Vagina (tissue), 2 donors: ENCODE measurements at places on chromosomes 2 and 18.

DNA sequence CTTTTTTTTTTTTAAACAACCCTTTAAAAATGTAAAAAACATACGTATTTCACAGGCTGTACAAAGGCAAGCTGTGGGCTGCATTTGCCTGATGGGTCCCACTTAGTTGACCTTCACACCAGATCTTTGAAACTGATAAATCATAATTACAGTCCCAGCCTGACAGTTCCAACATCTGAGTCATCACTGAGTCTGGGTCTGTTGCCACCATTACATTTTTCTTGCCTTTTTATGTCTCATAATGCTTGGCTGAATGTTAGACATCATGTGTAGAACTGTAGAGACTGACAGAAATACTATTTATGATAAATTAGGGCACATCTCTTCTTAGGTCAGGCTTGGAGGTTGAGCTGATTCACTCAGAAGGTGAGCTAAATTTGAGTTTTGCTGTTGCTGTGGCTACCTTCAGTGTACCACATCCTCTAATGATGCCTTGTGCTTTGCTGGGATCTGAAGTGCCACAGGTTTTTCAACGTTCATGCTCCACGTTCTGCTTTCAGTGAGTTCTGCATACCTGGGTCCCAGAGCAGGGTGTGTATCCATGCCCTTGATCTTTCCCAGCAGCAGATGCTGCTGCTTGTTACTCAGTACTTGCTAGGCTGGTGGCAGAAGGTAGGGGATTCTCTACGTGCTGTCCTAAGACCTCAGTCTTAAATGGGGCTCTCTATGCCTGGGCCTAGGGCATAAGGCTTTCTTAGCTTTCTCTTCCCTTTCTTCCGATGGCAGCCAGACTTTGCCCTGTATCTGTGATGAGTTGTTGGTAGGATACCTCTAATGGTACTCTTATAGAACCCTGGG lies 160.6 kb upstream of the SMAD7 start:
- H3K4me3 ChIP-seq, result no peak overlapping the region
- no peak overlapping the region for H3K27ac ChIP-seq
- no peaks in the 10 kb centered on the region for H3K36me3 ChIP-seq
- no peak for DNase-seq
- H3K27me3 ChIP-seq, result no peaks in the 10 kb centered on the region

- no peaks in the 10 kb centered on the region for H3K36me3 ChIP-seq
- H3K4me3 ChIP-seq, result no peak overlapping the region
- H3K27ac ChIP-seq, result no peak overlapping the region
- no peaks in the 10 kb centered on the region for H3K27me3 ChIP-seq
- no peaks in the 10 kb centered on the region for H3K4me1 ChIP-seq
Observed at GRCh38 chr2:30192314-30192713, 39.0 kb upstream of the LBH start.

DNA sequence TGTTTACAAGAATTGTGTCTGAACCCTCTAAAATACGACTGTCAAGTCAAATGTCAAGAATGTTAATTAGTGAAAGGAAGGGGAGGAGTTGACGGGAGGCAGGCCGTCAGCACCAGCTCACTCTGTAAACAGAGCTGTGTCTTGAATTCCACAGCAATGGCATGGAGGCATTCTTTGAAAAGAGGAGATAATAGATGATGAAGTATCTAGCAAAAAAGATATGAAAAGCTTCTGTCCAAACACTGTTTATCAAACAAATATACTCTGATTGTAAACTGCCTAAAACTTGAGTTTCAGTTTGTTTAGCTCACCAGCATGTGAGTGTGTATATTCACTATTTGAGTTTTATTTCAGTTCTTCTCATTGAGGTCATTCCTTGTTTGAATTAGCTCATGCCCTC lies 94.7 kb upstream of the CDC42EP3 start:
- no peak overlapping the region for H3K4me3 ChIP-seq
- DNase-seq, result no peak
- H3K27me3 ChIP-seq, result no peaks in the 10 kb centered on the region
- peak overlapping the region; percentile 23 for H3K27ac ChIP-seq

DNA sequence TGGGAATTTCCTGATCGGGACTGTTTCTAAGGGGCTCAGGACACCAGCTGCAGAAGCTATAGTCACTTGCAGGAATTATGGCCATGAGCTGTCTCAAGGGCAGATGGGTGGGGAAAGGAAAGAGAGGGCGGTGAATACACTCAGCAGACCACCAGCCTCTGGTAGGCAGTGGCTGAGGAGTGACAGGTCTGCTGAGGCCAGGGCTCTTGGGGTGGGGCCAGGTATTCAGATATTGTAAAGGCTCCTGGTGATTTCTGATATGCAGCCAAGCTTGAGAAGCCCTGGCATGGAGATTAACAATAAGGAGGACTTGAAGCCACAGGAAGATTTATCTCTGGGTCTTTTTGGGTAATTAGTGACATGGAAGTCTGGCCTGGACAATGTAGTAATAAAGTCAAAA lies 145.3 kb upstream of the AQP4 start:
- no peak overlapping the region for H3K27ac ChIP-seq
- H3K36me3 ChIP-seq, result no peaks in the 10 kb centered on the region
- no peak for DNase-seq
- no peaks in the 10 kb centered on the region for H3K27me3 ChIP-seq

DNA sequence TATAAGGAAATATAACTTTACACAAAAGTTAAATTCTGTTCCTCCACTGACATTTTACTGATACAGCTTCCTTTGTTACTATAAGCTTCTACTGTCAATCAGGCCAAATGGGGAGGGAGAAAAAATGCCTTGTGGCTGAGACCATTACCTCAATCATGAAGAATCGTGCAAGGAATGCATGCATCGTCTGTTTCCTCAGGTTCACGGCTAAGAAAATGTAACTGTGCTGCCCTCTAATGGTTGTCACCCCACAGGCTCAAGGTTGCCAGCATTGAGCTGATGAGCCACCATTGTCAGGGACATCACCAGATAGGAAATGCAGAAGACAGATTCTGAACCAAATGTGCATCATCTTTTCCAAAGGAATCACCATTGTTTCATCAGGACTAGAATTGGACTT lies 426.9 kb downstream of the CDH2 start:
- H3K27ac ChIP-seq, result no peak overlapping the region
- no peaks in the 10 kb centered on the region for H3K4me1 ChIP-seq
- H3K36me3 ChIP-seq, result no peaks in the 10 kb centered on the region
- DNase-seq, result no peak

- H3K36me3 ChIP-seq, result no peaks in the 10 kb centered on the region
- DNase-seq, result no peak
- H3K4me3 ChIP-seq, result no peak overlapping the region
- H3K4me1 ChIP-seq, result no peaks in the 10 kb centered on the region
Observed at GRCh38 chr2:36246320-36246990, 109.1 kb upstream of the CRIM1 start.

DNA sequence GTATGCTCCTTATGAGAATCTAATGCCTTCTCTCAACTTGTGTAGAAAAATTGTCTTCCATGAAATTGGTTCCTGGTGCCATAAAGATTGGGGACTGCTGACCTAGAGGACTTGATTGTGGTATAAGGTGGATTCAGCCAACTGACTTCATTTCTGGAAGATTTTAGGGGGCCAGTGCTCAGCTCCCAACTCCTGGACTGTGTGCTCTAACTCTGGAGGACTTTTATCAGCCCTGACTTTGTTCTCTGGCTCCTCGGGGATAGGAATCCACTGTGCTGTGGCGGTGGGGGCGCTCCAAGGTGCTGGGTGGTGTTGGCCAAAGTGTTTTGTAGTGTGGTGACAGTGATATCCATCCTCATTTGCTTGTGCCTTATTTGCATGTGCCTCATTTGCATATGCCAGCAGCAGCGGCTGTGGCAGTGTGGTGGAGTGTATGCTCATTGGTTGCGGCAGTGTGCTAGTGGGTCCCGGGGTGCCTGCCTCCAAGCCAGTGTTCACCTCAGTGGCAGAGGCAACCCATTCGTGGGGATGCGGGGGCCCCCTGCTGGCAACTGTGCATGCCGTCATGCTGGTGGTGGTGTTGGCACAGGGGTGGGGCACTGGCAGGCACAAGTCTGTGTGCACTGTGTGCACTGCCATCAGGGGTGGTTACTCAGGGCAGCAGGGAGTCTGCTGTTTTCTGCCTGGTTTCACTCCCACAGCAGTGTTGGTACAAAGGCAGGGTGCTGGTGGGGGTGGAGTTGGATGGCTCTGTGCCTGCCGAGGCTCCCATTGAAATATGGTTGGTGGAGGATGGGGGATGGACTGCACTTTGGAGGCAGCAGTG lies 19.6 kb downstream of the EHBP1 start:
- no peaks in the 10 kb centered on the region for H3K27me3 ChIP-seq
- H3K4me1 ChIP-seq, result peaks cover 23% of the 10 kb centered on the region
- no peaks in the 10 kb centered on the region for H3K36me3 ChIP-seq

GRCh38 chr2:238912916-238913875 lies 65.3 kb downstream of the TWIST2 start:
- H3K4me1 ChIP-seq, result peaks cover 14% of the 10 kb centered on the region
- H3K4me3 ChIP-seq, result no peak overlapping the region
- no peaks in the 10 kb centered on the region for H3K27me3 ChIP-seq
- peak overlapping the region; percentile 26 for H3K27ac ChIP-seq
- no peak for DNase-seq
- H3K36me3 ChIP-seq, result no peaks in the 10 kb centered on the region

GRCh38 chr2:104853534-104854497 lies at the start of gene POU3F3:
POU3F3 (plus strand) TSS chr2:104854115; CDS start chr2:104855511, 1,396 bp downstream.
- no peak for DNase-seq
- H3K4me3 ChIP-seq, result peak within 1 kb of the TSS; percentile 40
- H3K27ac ChIP-seq, result no peak within 1 kb of the TSS
- H3K27me3 ChIP-seq, result peaks cover 28% of the 10 kb centered on the region

DNA sequence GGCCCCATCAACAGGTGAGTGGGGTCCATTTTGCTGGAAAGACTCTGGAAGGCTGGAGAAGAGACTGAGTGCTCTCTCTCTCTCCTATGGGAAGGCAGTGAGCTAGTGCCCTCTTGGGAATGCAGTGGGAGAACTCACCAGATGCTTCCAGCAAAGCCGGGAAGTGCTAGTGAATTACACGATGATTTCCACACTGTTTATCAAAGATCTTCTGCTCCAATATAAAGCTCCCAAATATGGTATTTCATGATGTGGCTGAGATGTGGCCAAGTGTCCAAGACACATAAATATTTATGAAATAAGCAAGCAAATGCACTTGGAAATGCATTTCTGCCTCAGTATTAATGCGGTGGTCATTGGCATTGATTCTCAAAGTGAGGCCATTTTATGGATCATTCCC lies 135.9 kb downstream of the VAPA start:
- no peaks in the 10 kb centered on the region for H3K36me3 ChIP-seq
- no peak overlapping the region for H3K4me3 ChIP-seq
- H3K4me1 ChIP-seq, result peaks cover 63% of the 10 kb centered on the region
- no peak for DNase-seq

DNA sequence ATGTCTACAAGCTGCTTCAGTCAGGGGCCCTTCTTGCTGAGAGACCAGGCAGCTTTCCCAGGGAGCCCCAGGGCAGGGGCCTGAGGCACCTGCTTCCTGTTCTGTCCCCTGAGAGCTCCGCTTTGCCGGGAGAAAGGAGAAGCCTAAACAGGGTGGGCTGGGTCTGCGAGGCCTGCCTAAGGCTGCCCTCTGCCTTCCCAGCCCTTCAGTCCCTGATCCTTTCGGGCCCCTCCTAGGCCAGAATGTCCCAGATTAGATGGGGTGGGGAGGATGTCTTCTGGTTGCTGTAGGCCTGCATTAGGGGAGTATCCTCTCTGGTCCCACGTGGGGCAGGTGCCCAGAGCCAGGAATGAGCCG lies 72.4 kb downstream of the TGOLN2 start:
- peak overlapping the region; percentile 32 for H3K4me3 ChIP-seq
- no peaks in the 10 kb centered on the region for H3K36me3 ChIP-seq
- peaks cover 81% of the 10 kb centered on the region for H3K4me1 ChIP-seq

DNA sequence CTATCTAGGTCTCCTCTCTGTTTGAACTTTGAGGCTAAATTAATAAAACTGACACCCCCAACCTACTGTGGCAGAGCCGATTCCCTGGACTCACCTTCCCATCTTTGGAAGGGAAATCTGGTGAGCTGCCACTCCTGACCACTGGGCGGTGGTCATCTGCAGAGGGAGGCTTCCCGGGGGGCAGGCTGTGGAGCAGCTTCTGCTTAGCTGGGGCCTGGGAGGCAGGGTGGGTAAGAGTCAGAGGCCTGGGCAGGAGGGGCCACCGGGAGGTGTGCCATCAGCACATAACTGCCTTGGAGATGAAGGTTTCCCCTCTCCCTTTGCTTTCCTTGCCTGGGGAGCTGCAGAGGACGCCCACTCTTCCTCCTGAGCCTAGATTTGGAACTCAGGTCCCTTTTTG lies 2.3 kb upstream of the NPPC start:
- no peaks in the 10 kb centered on the region for H3K36me3 ChIP-seq
- H3K27ac ChIP-seq, result no peak overlapping the region

DNA sequence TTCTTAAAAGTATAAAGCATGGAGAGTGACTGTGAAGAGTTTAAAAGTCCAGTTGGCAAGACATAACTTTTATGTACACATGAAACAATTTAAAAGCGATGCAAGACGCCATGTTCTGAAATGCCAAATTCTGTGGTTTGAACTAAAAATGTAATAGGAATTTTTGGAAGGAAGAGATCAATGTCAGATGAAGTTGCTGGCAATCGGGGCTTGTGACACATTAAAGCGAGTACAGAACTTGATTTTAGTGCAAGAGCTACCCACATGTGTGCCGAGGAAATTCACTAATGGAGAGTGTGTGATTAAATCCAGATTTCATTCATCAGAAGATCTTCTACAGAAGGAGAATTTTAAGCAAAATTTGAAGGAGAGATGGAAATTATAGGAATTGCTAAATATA lies 220.2 kb upstream of the CCDC68 start:
- DNase-seq, result no peak
- H3K4me3 ChIP-seq, result no peak overlapping the region
- no peak overlapping the region for H3K27ac ChIP-seq
- no peaks in the 10 kb centered on the region for H3K4me1 ChIP-seq
- H3K36me3 ChIP-seq, result no peaks in the 10 kb centered on the region
- no peaks in the 10 kb centered on the region for H3K27me3 ChIP-seq

- H3K36me3 ChIP-seq, result no peaks in the 10 kb centered on the region
- no peak for DNase-seq
- no peaks in the 10 kb centered on the region for H3K4me1 ChIP-seq
Observed at GRCh38 chr18:37450434-37451132, 115.0 kb downstream of the CELF4 start.

DNA sequence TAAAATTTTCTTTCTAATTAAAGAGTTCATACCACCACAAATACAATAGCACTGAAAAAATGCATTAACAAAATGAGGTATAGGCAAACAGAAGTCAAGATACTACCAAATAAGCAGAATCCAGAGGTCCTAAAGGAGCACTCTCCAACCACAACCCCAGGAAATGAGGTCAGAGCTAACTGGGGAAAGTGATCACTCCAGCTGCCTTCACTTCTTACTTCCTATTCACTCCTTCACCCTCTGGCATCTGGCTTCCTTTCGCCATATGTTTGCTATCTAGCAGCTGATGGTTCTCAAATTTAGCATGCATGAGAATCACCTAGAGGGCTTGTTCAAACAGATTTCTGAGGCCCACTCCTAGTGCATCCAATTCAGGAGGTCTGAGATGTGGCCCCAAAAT lies 212.6 kb upstream of the ACVR2A start:
- H3K27ac ChIP-seq, result no peak overlapping the region
- no peak overlapping the region for H3K4me3 ChIP-seq
- H3K36me3 ChIP-seq, result no peaks in the 10 kb centered on the region
- no peaks in the 10 kb centered on the region for H3K27me3 ChIP-seq
- no peak for DNase-seq
